Muscle of leg (tissue), 16 donors: ENCODE measurements at places on chromosomes 6 and 20. TPM values are rescaled to one million over a fixed set of nuclear protein-coding genes. Genes with fewer than 3 reads are reported as not detected.
A peak's percentile ranks its signal among the peaks of the same experiment; 100 is the strongest.

- H3K4me1 ChIP-seq, result peaks cover 12% of the 10 kb centered on the region
- H3K36me3 ChIP-seq, result peaks cover 28% of the 10 kb centered on the region
- no peak for DNase-seq
- no peak overlapping the region for H3K4me3 ChIP-seq
- no peaks in the 10 kb centered on the region for H3K27me3 ChIP-seq
- no peak overlapping the region for H3K27ac ChIP-seq
These were observed 12.1 kb downstream of the SS18L1 start for GRCh38 chr20:62155428-62156253.

- no peak for DNase-seq
- H3K4me1 ChIP-seq, result no peaks in the 10 kb centered on the region
- H3K27ac ChIP-seq, result no peak overlapping the region
- no peak overlapping the region for H3K4me3 ChIP-seq
- no peaks in the 10 kb centered on the region for H3K27me3 ChIP-seq
These were observed 52.6 kb downstream of the CD83 start for GRCh38 chr6:14170128-14170527.

DNA sequence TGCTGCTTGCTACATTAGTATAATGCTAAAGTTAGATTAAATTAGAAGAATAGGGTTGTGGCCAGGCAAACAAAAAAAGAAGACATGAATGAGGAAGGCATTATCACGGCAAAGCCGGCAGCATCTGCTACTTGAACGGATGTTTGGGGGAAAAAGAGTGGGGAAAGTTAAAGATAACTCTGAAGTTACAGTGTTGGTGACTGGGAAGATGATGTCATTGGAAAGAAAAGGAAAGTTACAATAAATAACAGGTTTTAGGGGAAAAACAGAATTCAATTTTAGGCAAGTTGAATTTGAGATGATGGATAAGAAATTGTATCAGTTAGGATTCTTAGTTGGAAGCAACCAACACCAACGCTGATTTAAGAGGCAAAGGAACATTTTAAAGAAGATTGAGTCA lies 74.2 kb upstream of the NRN1 start:
- no peak for DNase-seq
- no peaks in the 10 kb centered on the region for H3K4me1 ChIP-seq
- no peak overlapping the region for H3K4me3 ChIP-seq

DNA sequence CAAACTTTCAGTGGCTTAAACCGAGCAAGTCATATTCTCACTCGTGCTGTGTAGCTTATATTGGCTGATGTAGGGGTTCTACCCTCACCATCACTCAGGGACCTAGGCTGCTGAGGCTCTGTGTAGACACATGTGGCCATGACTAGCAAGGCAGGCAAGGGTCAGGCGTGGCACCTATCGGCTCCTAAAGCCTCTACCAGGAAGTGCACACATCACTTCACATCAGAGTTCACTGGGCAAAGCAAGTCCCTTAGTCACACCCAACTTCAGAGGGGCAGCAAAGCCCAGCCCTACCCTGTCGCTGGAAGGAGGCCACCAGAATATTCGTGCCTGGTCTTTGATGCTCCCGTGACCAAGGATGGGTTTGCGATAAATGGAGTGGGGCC lies 42.9 kb downstream of the PPP1R14C start:
- no peak overlapping the region for H3K4me3 ChIP-seq
- H3K4me1 ChIP-seq, result no peaks in the 10 kb centered on the region
- H3K27ac ChIP-seq, result no peak overlapping the region
- H3K36me3 ChIP-seq, result no peaks in the 10 kb centered on the region

DNA sequence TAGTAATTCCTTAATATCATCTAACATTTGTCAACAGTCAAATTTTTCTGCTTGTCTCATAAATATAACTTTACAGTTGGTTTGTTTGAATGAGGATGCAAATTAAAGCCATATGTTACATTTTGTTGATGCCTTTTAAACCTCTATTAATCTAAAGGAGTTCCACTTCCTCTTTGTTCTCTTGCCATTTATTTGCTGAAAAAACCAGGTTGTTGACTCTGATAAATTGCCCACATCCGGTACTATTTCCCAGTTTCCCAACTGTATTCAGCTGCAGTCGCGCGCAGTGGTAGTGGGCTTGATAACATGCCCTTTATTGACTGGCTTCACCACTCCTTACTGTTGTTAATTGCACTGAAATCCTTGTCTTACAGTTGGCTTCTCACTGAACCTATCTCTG lies 32.8 kb upstream of the SIRPB2 start:
- no peaks in the 10 kb centered on the region for H3K27me3 ChIP-seq
- H3K27ac ChIP-seq, result no peak overlapping the region
- DNase-seq, result peak; percentile 26
- H3K4me1 ChIP-seq, result no peaks in the 10 kb centered on the region
- no peak overlapping the region for H3K4me3 ChIP-seq
- H3K36me3 ChIP-seq, result no peaks in the 10 kb centered on the region

GRCh38 chr6:155004017-155004416 lies 8.9 kb downstream of the TIAM2 start:
- H3K36me3 ChIP-seq, result no peaks in the 10 kb centered on the region
- H3K4me1 ChIP-seq, result no peaks in the 10 kb centered on the region
- no peak overlapping the region for H3K27ac ChIP-seq

GRCh38 chr20:56835829-56836550 lies 206.9 kb downstream of the TFAP2C start:
- DNase-seq, result no peak
- no peak overlapping the region for H3K4me3 ChIP-seq
- H3K36me3 ChIP-seq, result no peaks in the 10 kb centered on the region
- H3K27ac ChIP-seq, result no peak overlapping the region
- peaks cover 19% of the 10 kb centered on the region for H3K27me3 ChIP-seq

DNA sequence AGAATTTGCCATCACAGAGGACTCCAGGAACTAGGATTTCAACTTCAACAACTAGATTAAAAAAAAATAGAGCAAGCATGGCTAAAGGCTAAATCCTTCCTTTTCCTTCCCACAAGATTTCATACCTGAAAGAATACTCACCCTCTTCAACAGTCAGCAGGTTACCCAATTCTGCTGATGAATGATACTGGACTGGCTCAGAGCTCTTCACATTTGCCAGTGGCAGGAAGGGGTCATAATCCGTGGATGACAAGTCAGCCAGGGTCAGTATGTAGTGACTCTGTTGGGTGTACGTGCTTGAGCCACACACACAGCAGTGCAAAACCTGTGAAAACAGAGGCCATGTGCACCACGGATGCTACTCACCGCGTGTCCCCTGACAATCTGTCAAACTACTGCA lies 152.9 kb downstream of the INSM1 start:
- no peak for DNase-seq
- peaks cover 5% of the 10 kb centered on the region for H3K36me3 ChIP-seq
- no peak overlapping the region for H3K27ac ChIP-seq
- H3K4me3 ChIP-seq, result no peak overlapping the region
- no peaks in the 10 kb centered on the region for H3K27me3 ChIP-seq
- H3K4me1 ChIP-seq, result no peaks in the 10 kb centered on the region

- no peak for DNase-seq
- no peak overlapping the region for H3K27ac ChIP-seq
- H3K36me3 ChIP-seq, result no peaks in the 10 kb centered on the region
- no peak overlapping the region for H3K4me3 ChIP-seq
- H3K4me1 ChIP-seq, result no peaks in the 10 kb centered on the region
These were observed 309.1 kb downstream of the LMBRD1 start for GRCh38 chr6:69487688-69488087.

DNA sequence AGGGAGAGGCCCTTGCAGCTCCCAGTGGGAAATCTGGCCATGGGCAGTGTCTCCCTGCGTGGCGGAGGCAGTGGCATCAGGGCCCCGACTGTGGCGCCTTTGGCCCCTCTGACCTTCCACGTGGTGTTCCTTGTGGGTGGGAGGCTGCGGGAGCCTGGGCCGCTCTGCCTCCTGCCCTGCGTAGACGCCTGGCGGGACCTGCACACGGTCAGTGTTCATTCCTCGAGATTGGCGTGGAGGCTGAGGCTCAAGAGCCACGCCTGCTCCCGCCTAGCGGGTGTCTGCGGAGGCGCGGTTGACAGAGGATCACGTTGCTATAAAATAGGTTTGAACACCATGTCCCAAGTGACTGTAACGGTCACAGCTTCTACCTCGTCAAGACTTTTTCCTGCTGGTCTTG lies 14.0 kb downstream of the COL9A3 start:
- no peaks in the 10 kb centered on the region for H3K36me3 ChIP-seq
- peaks cover 7% of the 10 kb centered on the region for H3K27me3 ChIP-seq
- peaks cover 16% of the 10 kb centered on the region for H3K4me1 ChIP-seq

- peaks cover 58% of the 10 kb centered on the region for H3K4me1 ChIP-seq
- H3K36me3 ChIP-seq, result no peaks in the 10 kb centered on the region
- peaks cover 5% of the 10 kb centered on the region for H3K27me3 ChIP-seq
- no peak for DNase-seq
These were observed 49.9 kb downstream of the MRPL14 start for GRCh38 chr6:44077214-44077946.

- peak overlapping the region; percentile 60 for H3K27ac ChIP-seq
- H3K36me3 ChIP-seq, result peaks cover 3% of the 10 kb centered on the region
- peaks cover 3% of the 10 kb centered on the region for H3K4me1 ChIP-seq
- H3K27me3 ChIP-seq, result no peaks in the 10 kb centered on the region
These were observed 1.0 kb downstream of the MCM9 start for GRCh38 chr6:118933855-118934460.

DNA sequence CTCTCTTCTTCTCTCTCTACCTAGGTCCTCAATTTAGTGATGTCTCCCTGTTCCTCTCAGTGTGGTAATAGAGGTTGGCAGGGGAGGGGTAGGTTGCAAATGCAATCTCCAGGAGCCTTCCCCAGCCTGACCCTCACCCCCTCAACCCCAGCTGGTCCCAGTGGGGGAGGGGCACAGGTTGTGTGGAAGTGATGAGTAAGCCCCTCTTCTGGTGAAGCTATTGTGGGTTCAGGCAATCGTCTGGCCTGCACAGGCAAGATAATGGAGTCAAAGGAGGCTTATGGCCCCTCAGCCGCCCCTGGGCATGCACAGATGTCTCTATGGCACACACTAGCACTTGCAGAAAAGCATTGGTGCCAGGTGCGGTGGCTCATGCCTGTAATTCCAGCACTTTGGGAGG lies 10.8 kb upstream of the ADA start:
- H3K27me3 ChIP-seq, result peaks cover 8% of the 10 kb centered on the region
- no peak overlapping the region for H3K4me3 ChIP-seq
- no peaks in the 10 kb centered on the region for H3K36me3 ChIP-seq
- no peak overlapping the region for H3K27ac ChIP-seq

DNA sequence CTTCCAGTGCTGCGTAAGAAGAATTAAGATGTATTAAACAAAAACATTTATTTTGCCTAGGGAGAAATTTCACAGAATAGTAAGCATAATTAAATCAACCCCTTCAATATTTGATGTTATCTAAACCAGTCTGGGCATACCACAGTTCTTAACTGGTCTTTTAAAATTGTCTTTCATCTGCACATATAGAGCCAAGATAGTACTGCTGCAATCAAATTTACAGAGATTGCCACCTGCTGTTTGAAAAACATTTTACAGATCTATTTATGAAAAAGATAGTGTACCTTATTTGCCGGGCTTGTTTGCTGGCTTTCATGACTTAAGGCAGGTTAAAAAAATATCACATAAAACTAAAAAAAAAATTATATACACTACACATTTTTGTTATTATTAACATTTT lies 323.2 kb downstream of the ADGRB3 start:
- peak; percentile 14 for DNase-seq
- no peaks in the 10 kb centered on the region for H3K27me3 ChIP-seq
- no peaks in the 10 kb centered on the region for H3K4me1 ChIP-seq
- no peak overlapping the region for H3K27ac ChIP-seq

GRCh38 chr6:53312355-53312754 lies 36.4 kb downstream of the ELOVL5 start:
- no peak overlapping the region for H3K27ac ChIP-seq
- no peaks in the 10 kb centered on the region for H3K36me3 ChIP-seq
- no peak overlapping the region for H3K4me3 ChIP-seq
- H3K4me1 ChIP-seq, result peaks cover 11% of the 10 kb centered on the region
- no peaks in the 10 kb centered on the region for H3K27me3 ChIP-seq
- no peak for DNase-seq

Gene LINC00237
- total RNA-seq, result 0.18 TPM

Gene TULP1
- total RNA-seq, result 0.80 TPM

Gene GGTLC1
- not detected for total RNA-seq

Gene NUDT3
- total RNA-seq, result 56.7 TPM

Gene NKAIN2
- 2.5 TPM for total RNA-seq

Gene OTOR
- total RNA-seq, result 0.35 TPM

Gene MLN
- not detected for total RNA-seq

Gene LHFPL5
- total RNA-seq, result not detected
